Fibroblast of gingiva (primary cell): ENCODE measurements at places on chromosomes 1 and 21.

DNA sequence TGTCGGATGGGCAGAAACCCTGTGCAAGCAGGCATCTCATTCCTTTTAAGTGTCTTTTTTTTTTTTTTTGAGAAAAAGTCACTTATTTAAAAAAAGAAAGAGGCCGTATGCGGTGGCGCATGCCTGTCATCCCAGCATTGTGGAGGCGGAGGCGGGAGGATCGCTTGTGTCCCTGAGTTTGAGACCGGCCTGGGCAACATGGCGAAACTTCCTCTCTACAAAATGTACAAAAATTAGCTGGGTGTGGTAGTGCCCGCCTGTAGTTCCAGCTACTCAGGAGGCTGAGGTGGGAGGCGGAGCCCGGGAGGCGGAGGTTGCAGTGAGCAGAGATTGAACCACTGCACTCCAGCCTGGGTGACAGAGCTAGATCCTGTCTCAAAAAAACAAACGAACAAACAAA is 1.7 kb downstream of the GPR137B start:
- no peak for DNase-seq

DNA sequence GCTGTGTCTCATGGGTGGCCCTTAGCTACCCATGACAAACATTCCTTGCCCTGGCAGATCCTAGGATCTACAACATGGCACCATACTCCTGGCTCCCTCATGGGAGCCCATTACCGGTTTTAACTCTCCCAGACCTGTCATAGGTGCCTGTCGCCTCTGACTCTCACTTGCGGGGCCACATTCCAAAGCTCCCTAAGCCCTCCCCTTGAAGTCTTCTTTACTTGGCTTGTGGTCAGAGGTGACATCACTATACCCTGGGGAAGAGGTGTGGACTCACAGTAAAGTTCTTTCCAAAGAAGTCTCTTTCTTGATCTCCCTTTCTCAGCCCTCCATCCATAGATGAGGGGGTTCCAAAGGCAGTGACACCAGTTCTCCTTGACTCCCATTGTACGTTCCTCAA is 5.4 kb upstream of the SLAMF9 start:
- no peak for DNase-seq

GRCh38 chr1:81493102-81493869 is 307.4 kb upstream of the ADGRL2 start:
- DNase-seq: no peak

GRCh38 chr1:234881893-234882771 is 246.5 kb downstream of the TOMM20 start:
- DNase-seq: no peak

DNA sequence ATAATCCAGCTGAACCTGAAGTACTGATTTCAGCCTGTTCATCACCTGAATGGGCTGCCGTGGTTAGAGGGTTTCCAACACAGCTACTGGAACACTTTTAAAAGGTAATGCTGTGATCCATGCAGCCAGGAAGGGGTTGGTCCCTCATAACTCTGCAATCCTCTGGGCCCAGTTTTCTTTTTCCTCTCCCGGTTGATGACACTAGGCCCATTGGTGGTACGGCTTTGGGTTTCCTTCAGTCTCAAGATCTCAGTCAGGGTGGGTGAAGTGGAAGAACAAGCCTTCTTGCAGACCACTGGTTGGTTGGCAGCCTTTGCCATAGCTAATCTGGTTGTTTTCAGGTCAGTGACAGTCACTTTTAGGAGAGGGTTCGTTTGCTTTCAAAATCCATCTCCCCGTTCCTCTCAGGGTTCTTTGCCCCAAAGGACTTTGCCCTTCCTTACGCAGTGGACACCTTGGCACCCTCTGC is 502 bp upstream of the SLC35A3 start:
- no peak for DNase-seq

GRCh38 chr1:63845346-63845745 is 71.5 kb downstream of the ROR1 start:
- DNase-seq: no peak

DNA sequence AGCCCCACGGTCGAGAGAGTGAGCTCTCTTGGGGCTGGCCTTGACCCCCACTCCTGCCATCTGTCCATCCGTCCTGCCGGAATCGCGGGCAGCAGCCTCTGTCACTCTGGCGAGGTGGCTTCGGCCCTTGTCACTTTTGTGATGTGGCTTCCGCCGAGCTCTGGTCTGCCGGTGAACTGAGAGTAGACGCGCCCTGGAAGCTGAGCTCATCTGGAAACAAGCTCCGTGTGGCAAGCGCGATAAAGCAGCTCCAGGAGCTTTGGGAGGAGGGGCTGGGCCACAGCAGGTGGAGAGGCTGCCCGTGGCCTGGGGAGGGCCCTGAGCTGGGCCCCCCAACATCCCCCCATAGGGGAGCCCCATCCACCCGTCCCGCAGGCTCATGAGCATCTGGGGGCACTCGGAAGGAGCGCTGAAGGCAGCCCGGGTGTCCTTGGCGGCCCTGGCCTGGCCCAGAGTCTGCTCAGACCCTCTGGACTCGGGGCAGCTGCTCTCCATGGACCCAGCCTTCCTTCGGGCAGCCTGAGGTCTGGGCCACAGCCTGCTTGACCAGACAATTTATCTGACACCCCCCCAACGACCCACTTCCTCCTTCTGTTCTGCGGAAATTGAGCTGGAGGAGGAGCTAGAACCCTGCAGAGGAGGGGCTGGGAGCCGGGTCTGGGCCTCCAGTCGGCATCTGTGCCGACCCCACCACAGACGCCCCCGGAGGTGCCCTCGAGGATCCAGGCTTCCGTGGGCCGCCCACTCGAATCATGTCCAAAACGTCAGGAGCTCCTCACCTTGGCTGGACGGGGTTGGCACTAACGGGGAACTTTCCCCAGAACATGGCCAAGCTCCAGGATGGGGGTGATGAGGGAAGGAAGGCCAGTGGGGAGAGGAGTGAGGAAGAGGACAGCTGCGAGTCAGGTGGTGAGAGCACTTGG is 59.1 kb downstream of the SLC19A1 start:
- no peak for DNase-seq

DNA sequence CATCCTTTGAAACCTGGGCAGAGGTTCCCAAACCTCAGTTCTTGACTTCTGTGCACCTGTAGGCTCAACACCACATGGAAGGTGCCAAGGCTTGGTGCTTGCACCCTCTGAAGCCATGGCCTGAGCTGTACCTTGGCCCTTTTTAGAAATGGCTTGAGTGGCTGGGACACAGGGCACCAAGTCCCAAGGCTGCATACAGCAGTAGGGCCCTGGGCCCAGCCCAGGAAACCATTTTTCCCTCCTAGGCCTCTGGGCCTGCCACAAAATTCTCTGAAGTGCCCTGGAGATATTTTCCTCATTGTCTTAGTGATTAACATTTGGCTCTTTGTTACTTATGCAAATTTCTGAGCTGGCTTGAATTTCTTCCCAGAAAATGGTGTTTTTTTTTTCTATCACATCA is 65.6 kb upstream of the ACTRT2 start:
- no peak for DNase-seq
